ENCODE measurements at places on chromosomes 16 and 17.

DNA sequence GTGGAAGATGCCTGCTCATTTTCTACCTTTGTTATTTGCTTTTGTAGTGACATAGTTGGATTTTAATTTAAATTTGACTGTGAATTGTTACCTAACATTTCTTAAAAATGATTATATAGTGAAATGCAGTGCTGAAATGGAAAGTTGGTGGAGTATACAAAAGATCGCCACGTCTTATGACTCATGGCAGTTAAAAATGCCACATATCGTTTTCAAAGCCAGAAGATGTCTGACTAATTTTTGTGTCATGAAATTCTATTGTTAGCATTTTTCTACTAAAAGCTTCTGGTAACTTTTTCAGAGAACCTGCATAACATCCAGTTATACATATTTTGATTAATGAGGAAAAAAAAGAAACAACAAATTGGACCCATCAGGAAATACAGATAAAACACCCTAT lies 20.6 kb downstream of the MAP2K4 start:
- no peak for DNase-seq

DNA sequence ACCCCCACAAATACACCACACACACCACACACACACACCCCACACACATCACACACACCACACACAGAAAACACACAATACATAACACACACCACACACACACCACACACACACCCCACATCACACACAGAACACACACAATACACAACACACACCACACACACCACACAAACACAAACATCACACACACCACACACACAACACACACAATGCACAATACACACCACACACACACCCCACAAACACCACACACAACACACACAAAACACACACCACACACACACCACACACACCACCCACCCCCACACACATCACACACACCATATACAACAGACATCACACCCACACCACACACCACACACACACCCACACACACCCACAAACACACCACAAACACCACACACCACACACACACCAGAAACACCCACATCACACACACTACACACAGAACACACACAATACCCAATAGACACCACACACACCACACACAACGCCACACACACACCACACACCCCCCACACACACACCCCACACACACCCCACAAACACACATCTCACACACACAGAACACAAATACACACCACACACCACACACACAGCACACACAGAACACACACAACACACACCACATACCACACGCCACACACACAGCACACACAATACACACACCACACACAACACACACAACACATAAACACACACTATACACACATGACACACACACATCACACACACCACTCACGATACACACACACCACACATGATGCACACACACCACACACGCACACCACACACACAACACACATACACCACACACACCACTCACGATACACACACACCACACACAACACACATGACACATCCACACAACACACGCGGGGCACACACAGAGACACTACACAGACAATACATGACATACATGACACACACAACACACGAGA lies 11.0 kb upstream of the GCGR start:
- DNase-seq, result no peak

- no peak for DNase-seq
Measured at GRCh38 chr16:54385141-54385540, 98.6 kb upstream of the IRX3 start.

DNA sequence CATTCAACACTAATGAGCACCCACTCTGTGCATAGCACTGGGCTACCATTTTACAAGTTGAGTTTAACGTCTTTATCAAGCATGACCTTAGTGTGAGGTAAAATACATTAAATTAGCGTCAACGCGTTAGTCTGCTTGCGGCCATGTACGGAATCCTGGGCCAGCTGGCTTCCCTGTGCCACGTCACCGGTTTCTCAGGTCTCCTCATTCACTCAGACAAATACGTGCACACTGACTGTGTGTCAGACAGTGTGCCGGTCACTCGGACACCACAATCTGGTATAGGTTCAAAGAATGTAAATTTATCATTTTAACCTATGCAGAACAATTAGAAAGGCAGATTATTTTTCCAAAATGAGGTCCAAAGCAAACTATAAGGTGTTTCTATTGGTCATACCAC lies 21.4 kb upstream of the YWHAE start:
- DNase-seq, result no peak

DNA sequence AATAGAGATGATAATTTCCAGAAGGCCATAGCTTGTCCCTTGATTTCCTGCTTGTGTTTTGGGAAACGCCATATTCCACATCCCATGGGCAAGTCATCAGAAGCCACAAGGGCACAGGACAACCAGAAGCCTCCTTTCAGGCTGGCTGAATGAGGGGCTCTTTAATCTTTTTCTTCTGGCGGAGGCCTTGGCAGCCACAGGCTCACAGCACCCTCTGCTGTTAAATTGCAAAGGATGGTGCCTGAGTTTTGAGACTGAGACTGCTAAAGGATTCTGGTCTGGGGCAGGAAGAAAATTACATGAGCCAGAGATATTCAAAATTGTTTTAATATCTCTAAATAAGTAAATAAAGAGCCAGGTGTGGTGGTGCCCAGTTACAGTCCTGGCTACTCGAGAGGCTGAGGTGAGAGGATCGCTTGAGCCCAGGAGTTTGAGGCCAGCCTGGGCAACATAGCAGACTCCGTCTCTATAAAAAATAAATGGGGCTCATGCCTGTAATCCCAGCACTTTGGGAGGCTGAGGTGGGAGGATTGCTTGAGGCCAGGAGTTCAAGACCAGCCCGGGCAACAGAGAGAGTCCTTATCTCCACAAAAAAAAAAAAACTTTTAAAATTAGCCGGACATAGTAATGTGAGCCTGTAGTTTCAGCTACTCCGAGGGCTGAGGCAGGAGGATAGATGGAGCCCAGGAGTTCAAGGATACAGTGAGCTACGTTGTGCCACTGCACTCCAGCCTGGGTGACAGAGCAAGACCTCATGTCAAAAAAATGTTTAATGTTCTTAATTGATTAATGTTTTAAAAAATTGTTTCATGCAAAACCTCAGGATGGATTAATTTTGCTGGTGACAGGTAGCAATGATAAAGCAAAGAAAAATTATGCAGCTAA lies 26.3 kb downstream of the AARSD1 start:
- DNase-seq, result no peak

- DNase-seq, result no peak
Measured at GRCh38 chr17:62705156-62705777, 77.8 kb downstream of the MRC2 start.
